Fibroblast of pulmonary artery (primary cell): ENCODE measurements at places on chromosomes 1 and 21.
A peak's percentile ranks its signal among the peaks of the same experiment; 100 is the strongest.

- DNase-seq, result no peak
Observed at GRCh38 chr1:32005522-32005921, 8.1 kb upstream of the KHDRBS1 start.

DNA sequence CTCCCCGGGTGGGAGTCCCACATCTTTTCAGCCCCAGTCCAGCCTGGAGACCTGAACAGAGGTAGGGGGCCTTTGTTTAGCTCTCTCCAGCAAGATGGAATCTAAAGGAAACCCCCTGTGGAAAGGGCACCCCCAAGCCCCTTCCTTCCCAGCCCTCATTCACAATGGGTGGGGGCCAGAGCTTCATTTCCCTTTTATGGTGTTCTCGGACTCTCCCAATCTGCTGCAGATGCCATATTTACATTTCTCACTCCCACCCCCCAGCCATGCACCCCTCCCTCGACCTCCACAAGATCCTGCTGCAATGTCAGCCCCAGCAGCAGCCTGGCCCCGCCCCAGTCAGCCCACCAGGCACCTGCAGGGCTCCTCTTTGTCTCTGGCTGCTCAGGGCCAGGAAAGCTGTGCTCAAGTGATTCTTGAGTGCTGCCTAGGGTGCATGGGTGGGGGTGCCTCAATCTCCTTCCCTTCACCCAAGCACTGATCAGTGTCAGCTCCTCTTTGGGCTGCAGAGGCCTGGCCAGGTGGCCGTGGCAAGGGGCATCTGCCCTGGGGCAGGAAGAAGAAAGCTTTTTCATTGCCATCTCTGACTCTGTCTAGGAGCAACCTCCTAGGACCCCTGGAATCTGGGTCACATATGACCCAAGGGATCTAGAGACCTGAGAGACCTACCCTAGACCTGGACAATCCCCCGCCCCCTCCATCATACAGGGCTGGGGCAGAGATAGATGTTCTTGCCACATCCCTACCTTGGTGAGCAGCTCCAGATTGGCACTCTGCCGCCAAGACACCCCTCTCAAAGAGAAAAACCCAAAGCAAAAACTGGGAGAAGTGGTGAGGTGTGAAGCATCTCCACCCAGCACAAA, 1.7 kb downstream of the KIF21B start:
- no peak for DNase-seq

DNA sequence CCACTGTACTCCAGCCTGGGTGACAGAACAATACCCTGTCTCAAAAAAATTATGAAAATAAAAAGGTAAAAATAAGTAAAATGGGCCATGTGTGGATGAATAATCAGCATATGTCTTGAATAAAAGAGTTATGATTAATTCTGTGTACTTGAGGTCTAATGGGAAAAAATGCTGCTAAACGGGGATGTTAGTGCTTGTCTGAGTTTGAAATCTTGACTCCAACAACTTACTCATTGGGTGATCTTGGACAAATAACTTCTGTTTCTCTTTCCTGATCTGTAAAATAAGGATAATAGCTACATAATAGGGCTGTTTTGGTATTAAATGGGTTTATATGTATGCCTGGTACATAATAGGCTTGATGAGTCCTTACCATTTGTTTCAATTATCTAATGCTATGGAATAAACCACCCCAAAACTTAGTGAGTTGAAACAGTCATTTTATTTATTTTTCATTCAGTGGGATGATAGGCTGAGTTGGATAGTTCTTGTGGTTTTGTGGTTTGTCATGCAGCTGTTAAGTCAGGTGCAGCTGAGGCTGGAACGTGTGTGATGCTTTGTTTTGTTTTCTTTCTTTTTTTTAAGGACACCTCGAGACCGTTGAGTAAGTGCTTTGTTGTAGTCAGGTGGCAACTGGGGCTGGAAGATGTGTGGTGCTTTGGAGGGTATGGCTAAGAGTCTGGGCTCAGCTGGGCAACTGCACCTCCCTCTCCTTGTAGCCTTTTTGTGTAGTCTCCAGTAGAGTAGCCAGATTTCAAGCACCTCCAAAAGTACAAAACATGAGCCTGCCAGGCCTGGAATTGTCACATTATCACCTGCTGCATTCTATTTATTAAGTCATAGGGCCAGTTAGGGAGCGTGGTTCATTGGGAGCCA, 4.9 kb downstream of the MDM4 start:
- DNase-seq, result peak; percentile 36

GRCh38 chr1:54819195-54819536, 18.0 kb upstream of the TTC22 start:
- no peak for DNase-seq

GRCh38 chr1:214550013-214550856, 1.2 kb downstream of the PTPN14 start:
- peak; percentile 45 for DNase-seq

DNA sequence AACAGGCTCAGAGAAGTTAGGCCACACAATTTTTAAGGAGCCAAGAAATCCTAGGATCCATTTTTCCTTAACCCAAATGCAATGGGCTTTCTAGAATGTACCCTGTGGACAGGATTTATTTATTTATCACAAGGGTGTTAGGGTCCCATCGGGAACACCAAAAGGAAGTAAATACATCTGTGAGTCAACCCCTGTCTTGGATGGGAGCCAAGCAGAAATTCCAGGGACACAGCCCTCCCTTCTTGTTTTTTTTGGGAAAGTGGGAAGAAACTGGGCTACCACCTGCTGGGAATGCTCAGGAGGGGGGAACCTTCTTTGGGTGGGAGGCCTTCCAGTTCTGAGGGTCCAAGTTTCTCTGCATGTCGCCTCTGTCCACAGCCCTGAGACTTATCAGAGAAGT, 1.3 kb downstream of the CRNN start:
- no peak for DNase-seq

DNA sequence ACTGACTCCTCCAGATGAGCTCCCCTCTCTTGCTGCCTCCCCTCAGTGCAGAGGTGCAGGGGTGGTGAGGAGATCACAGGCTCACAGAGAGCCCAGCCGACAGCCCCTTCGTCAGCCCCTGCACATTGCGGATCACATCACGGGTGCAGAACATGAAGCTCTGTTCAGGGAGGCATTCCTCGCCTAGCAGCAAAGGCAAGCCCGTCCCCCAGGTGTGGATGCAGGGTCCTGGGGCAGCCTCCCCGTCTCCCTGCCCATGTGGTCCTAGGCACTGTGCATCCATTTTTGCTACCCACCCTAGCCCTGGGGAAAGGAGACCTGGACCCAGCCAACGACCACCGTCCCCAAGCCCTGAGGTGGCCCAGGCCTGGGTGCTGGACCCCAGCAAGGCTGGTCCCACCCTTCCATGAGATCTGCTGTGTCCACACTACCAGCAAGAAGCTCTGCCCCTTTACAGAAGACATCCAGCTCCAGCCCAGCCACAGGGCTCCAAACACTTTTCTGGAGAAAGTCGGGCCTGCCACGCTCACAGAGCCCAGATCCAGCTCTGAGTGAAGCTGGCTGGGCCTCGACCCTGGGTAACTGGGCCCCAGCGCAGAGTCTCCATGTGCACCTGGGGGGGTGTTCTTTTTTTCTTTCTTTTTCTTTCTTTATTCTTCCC, 248.7 kb downstream of the NPHP4 start:
- DNase-seq, result no peak

DNA sequence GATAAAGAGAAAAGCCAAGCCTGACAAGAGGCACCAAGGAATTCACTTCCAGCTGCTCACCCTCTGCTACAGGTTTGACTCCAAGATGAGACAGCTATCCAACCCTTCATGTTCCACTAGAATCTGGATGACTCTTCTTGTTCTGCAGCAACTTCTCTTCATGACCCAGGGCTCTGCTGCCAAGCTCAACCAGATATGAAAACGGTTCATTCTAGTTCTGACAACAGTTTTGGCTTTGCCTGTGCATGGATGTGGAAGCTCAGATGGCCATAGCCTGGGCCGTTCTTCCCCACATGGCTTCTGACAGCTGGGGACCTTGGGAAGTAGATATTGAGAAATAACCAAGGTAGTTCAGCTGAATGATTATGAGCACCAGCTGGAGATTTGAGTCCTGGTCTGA, 13.7 kb downstream of the PI4KB start:
- peak; percentile 44 for DNase-seq

- no peak for DNase-seq
Observed at GRCh38 chr1:200895801-200896530, 1.3 kb downstream of the INAVA start.
